ENCODE measurements at places on chromosomes 1 and 21. TPM values are rescaled to one million over a fixed set of nuclear protein-coding genes. Genes with fewer than 3 reads are reported as not detected.

EFCAB7 gene
- total RNA-seq: 15.8 TPM

EPHA2 gene
- total RNA-seq: 33.5 TPM

ADGRL4 gene
- total RNA-seq: 35.0 TPM

ADAM30 gene
- total RNA-seq: not detected

SLC19A2 gene
- 16.9 TPM for total RNA-seq

DIO1 gene
- not detected for total RNA-seq

ZNF648 gene
- total RNA-seq: not detected

PAQR6 gene
- total RNA-seq: 0.19 TPM

WNT9A gene
- total RNA-seq: 0.38 TPM

PTPN7 gene
- total RNA-seq: not detected

OLFML2B gene
- 1.2 TPM for total RNA-seq

OR10J1 gene
- not detected for total RNA-seq

BACE2 gene
- 25.5 TPM for total RNA-seq

OR2L13 gene
- under 0.01 TPM for total RNA-seq

LRRC38 gene
- total RNA-seq: 0.28 TPM

RCC1 gene
- 114 TPM for total RNA-seq

CD1B gene
- total RNA-seq: not detected

TPTE gene
- total RNA-seq: not detected

TEKT2 gene
- total RNA-seq: 0.28 TPM

MECR gene
- 13.2 TPM for total RNA-seq

TEX38 gene
- not detected for total RNA-seq

SIK1 gene
- total RNA-seq: 0.58 TPM

DTL gene
- total RNA-seq: 31.8 TPM

CTSS gene
- 12.4 TPM for total RNA-seq

LAX1 gene
- not detected for total RNA-seq

ARHGEF19 gene
- total RNA-seq: 5.4 TPM
